ENCODE measurements at places on chromosomes 5 and 9. TPM values are rescaled to one million over a fixed set of nuclear protein-coding genes. Genes with fewer than 3 reads are reported as not detected.

DNA sequence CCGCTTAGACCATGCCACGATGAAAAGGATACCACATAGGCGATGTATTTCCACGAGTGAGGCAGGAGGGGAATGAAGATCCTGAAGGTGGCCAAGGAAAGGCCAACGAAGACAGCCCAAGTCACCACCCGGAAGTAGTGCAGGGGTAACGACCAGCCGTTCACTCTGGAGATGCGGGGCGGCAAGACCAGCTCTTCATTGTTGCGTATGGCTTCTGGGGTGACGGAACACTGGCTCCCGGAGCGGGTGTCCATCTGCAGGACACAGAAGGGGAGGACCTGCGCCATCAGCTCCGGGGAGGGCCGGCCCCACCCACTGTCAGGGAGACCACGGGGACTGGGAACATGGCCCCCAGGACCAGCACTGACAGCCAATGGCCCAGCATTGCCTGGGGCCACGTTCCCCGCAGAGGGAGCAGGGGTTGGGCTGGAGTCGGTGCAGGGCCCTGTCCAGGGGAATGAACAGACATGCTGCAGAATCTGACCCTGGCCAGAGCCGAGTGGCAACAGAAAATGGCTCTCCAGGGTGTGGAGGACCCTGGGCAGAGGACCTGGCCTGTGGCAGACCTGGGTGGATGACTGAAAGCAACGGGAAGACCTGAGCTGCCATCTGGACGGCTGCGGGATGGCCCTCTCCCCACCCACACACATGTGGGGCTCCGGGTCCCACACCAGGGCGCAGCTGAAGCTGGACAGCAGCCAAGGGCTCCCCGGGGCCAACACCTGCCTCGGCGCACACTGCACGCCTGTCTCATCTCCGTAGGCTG, 17.7 kb downstream of the ZDHHC11B start:
- DNase-seq = peak; percentile 44

GRCh38 chr5:119439140-119439631, 13.1 kb upstream of the HSD17B4 start:
- DNase-seq = peak; percentile 82

DNA sequence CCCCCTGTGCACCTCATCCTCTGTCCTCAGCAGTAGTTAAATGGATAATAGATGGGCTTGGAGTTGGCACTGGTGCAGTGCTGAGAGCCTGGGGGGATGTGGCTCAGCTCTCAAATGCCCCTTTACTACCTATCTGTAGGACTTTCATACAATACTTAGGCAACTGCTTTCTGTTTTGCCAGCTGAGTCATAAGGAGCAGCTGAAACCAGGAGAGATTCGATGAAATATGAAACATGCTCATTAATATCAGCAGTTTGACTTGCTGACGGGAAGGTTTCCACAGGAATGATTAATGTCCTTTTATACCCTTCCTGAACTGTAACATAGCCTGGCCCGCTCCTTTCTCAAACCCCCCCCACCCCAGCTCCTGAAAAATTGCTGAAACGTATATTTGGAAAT, 142.6 kb downstream of the SAXO1 start:
- DNase-seq = no peak

GRCh38 chr5:82259172-82259800, 18.9 kb downstream of the RPS23 start:
- DNase-seq = no peak

- DNase-seq = no peak
Measured at GRCh38 chr5:167008705-167009104, 1282.7 kb upstream of the WWC1 start.

DNA sequence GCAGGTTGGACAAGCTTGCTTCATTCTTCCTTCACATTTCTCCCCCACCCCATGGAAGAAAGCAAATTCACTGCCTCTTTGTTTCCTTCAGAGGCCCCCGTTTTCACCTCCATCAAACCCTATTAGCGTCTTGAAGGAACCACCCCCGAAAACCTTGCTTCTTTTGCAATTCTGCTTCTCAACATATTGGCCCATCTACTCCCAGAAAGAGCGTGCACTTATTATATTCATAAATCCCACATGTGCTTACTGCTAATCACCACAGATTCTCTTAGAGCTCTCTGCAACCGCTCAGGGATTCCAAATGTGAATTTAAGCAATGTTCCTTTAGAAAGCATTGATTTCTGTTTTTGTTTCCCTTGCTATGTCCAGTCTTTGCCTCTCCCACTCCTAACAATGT, 1.1 kb downstream of the F2RL2 start:
- DNase-seq = no peak

GRCh38 chr5:64807520-64807919, 38.8 kb downstream of the CWC27 start:
- DNase-seq = no peak

DNA sequence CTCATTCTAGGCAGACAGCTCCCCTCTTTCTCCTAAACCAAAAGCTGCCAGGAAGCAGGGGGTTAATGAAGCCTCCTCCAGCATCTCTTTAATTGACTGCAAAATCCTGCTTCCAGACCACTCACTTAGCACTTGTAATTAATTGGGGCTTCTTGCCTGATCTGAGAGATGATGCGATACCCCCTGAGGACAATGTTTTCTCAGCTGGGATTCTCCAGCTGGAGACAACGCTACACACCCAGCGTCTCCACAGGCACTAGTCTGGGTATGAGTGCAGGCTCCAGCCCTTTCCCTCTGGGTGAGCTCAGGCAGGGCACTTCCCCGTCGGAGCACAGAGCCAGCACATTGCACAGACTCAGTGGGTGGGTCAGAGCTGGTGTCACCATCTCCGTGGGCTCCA, 16.1 kb downstream of the CPLX2 start:
- no peak for DNase-seq

Gene RNF208
- 7.3 TPM for total RNA-seq

Gene PRSS3
- 5.3 TPM for total RNA-seq

Gene GCNT4
- total RNA-seq = 0.25 TPM

Gene CNTNAP3B
- total RNA-seq = 2.0 TPM

Gene OLFML2A
- total RNA-seq = 0.35 TPM

Data from left lobe of liver (tissue), 2 donors.